ENCODE measurements at places on chromosomes 3 and 15. TPM values are rescaled to one million over a fixed set of nuclear protein-coding genes. Genes with fewer than 3 reads are reported as not detected.

Gene PSTPIP1
- total RNA-seq = not detected

Gene BFSP2
- total RNA-seq = not detected

Gene ACTRT3
- total RNA-seq = 3.2 TPM

Gene CHRD
- 0.12 TPM for total RNA-seq

Gene SCN5A
- 1.3 TPM for total RNA-seq

Gene ZNF501
- not detected for total RNA-seq

Gene DUOXA2
- total RNA-seq = not detected

Gene BCL6
- total RNA-seq = 6.8 TPM

Gene GOLGA8G
- total RNA-seq = not detected

Gene PARL
- 63.9 TPM for total RNA-seq

Gene TRPM1
- total RNA-seq = not detected

Gene CCNB2
- total RNA-seq = 107 TPM

Gene RARRES1
- total RNA-seq = 11.0 TPM

Gene ATP8B4
- total RNA-seq = 1.6 TPM

Gene CCK
- total RNA-seq = 1.4 TPM

Gene GABRR3
- not detected for total RNA-seq

Gene KBTBD13
- total RNA-seq = 0.02 TPM

Gene HYKK
- total RNA-seq = 5.2 TPM
